ENCODE measurements at places on chromosomes 7 and 10.

GRCh38 chr10:13707156-13707881 is 120.6 kb downstream of the PRPF18 start:
- DNase-seq, result peak; percentile 95

- DNase-seq, result no peak
These were observed 203.7 kb upstream of the PHYHIPL start for GRCh38 chr10:58972576-58973234.

- no peak for DNase-seq
These were observed 18.0 kb downstream of the GRID1 start for GRCh38 chr10:86348321-86349210.

DNA sequence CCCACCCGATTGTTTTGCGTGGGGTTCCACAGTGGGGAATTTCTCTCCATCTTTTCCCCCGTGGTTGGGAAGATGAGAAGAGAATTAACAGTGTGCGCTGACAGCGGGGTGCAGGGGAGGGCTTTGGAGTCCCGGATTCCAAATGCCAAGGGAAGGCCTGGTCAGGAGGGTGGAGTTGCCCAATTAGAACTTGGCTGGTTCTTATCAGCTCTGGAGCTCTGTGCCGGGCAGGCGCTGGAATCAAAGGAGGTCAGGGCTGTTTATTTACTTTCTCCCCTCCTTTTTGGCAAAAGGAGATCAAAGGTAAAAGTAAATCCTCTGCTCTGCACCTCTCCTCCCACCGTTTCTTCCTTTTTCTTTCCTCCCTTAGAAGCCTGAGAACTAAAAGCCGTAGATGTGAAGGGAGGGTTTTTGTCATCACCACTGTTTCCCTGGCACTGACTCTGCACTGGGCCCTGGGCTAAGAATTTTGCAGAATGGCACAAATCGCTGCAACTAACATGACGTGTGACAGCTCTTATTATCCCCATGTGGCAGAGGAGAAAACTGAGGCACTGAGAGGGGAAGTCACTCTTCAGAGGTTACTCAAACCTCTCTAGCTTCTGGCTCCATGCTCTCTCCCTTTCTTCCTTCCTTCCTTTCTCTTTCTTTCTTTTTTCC is 95.2 kb upstream of the ZNF716 start:
- no peak for DNase-seq

DNA sequence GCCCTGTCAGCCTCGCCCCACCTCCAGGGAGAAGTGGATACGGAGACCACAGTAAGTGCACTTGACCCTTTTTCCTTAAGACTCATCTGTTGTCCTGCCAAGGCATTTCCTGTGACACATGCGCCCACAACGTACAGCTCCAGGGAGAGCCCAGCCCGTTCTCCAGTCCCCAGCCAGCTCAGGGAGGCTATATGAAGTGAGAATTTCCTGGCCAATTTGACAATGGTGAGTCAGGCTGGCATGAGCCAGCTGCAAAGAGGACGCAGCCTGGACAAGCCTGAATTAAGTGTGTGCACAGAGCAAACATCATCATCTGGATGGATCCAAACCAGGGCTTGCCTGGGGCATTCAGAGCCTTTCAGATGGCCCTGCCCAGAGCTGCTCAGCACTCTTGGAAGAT is 244.8 kb downstream of the KCNMA1 start:
- DNase-seq, result peak; percentile 98

DNA sequence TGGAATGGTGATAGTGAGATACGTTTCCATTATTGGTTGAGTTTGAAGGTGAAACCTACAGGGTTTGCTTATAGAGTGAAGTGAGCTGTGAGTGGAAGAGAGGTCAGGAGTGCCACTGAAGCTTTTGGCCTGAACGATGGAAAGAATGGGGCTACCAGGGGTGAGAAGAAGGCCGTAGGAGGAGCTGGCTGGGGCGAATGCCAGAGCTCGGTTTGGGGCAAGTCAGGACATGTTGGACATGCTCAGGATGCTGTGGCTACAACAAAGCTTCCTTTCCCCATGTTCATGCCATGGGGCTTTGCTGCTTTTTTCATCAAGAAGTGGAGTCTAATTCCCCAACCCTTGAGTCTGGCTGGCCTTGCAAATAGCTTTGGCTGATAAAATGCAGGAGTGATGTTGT is 253.7 kb downstream of the GLRX3 start:
- no peak for DNase-seq

GRCh38 chr10:75209921-75210281 is 695 bp upstream of the VDAC2 start:
- peak; percentile 67 for DNase-seq

DNA sequence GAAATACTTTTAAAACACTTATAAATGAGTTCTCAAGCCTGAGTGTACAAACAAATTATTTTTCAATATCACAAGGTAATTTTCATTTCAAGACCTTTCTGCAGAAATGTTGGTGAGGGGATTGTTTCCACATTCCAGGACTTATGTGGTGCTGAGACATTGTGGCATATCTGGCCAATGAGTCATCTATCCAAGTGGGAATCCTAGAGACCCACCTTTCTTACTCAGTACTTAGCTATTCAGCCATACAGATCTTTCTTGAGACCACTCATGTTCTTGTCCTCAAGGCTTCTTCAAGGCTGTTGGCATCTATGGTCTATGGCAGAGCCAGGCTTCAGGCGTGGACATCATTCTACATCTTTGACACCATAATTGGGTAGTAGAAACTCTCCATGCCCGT is 225.4 kb downstream of the DKK1 start:
- DNase-seq, result peak; percentile 31

GRCh38 chr7:77954773-77955555 is 156.4 kb downstream of the PHTF2 start:
- DNase-seq, result peak; percentile 19

- DNase-seq, result no peak
These were observed 57.4 kb downstream of the SPOCK2 start for GRCh38 chr10:72030762-72031543.

DNA sequence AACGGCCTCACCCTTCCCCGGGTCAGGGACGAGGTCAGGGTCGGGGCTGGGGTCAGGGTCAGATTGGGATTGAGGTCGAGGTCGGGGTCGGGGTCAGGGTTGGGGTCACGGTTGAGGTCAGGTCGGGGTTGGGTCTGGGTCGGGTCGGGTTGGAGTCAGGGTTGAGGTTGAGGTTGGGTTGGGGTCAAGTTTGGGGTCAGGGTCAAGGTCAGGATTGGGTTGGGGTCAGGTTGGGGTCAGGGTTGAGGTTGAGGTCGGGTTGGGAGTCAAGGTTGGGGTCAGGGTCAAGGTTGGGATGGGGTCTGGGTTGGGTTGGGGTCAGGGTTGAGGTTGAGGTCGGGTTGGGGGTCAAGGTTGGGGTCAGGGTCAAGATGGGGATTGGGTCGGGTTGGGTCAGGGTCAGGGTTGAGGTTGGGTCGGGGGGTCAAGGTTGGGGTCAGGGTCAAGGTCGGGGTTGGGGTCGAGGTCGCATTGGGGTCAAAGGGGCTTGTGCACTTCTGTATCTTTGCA is 131.4 kb downstream of the VIPR2 start:
- DNase-seq, result no peak

GRCh38 chr10:97060441-97061084 is 125.2 kb downstream of the SLIT1 start:
- DNase-seq, result no peak

- no peak for DNase-seq
These were observed 34.8 kb downstream of the CFAP43 start for GRCh38 chr10:104197364-104197763.

- no peak for DNase-seq
These were observed 24.6 kb downstream of the SCRN1 start for GRCh38 chr7:29965030-29965429.

DNA sequence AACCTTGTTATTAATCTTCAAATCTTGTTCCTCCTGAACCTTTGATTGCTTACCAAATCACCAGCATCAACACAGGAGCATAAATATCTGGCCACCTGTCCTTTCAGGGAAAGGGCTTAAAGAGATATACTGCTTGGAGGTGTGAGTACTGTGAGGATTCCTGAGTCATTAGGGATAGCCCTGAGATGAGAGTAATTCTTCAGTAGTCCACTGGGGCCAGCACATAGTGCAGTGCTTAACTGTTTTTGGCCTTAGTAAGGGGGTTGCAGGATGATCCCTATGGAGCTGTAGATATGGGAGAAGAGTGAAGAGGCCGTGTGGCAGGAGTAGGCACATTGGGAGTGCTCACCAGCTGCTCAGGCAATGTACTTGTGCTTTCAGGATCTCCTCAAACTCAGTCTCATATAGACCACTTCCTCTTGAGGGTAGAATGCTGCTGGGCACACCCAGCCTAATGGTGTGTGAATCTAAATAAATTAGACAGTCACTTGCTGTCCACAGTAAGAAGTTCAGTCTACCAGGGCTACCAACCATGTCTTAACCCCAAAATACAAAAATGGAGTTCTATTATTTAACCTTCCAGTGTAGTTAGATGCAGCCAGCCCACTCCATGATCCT is 26.5 kb upstream of the GPR141 start:
- DNase-seq, result no peak
